ENCODE measurements at places on chromosomes 4 and X.

DNA sequence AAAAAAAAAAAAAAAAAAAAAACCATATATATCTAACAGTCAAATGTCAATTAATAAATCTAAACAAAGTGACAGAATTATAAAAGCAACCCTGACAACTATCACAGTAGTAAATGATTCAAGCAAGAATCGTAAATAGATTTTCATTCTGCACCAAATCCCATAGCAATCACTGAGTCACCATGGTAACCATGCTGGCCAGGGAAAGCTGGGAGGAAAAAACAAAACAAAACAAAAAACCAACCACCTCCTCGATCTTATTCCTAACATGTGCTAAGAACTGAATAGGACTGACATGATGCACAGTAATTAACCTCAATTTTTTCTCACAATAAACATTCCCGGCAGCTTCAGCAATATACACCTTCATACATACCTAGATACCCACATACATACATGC, 30.6 kb upstream of the RAB40A start:
- DNase-seq, result no peak

DNA sequence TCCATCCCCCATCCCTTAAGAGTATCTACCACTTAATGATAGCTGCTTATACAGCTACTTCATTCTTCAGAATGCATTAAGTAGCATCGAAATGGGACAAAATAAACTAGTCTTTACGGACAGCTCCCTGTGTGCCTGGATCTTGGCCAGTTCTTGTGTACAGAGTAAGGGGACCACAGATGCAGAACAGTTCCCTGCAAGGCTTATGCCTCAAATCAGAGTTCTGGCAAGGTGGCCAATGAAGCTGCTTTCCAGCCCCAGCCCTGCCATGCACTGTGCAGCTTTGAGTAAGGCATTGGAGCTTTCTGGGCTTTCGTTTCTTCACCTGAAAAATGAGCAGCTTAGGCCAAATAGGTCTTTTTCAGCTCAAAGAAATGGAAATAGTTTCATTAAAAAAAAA, 14.2 kb downstream of the CLNK start:
- no peak for DNase-seq

DNA sequence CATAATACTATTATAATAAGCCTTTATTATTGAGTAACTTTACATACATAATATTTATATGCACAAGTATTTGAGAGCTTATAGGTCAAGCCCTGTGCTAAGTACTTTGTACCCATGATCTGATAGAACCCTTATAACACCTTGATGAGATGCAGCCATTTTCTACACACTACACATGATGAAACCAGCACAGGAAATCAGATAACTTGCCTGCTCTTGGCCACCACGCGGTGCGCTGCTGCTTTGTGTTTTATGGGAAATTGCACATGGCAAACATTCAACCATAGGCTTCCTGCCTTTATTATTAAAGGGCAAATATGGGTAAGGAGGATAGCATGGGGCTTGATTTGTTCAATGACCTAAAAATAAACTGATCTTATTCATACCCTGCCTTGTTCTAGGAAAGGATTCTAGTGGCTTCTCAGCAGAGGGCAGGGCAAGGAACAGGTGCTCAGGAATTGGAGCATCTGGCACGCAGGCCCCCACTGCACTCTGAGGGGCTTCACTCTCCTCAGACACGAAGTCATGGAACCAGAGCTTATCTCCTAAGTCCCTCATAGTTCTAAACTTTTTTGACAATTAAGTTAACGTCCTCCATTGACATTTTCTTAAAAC, 31.6 kb upstream of the NAP1L5 start:
- DNase-seq, result no peak

GRCh38 chrX:11119313-11119943, 8.3 kb downstream of the HCCS start:
- no peak for DNase-seq

- DNase-seq, result no peak
These were observed 339.5 kb downstream of the DHX15 start for GRCh38 chr4:24244663-24245490.

DNA sequence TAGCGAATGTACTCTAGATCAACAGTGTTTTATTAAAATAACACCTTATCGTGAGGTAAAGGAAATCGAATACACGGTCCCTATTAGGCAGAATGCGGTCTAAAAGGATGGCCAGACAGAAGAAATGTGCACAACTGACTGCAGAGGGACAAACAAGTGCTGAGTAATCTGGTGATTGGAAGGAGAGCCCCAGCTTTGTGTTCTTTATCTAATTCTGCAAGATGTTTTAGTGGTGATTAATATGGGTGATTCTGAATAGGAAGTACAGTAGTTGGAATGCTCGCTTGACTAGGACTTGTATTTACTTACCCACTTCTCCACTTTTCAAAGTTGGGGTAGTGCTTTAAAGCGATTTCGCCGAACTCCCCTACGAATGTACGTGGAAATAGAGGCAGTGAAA, 1.2 kb downstream of the WDR44 start:
- DNase-seq, result peak; percentile 7

- DNase-seq, result no peak
These were observed 54.4 kb downstream of the CBR4 start for GRCh38 chr4:168955674-168956073.

Data from activated CD4-positive, alpha-beta T cell treated with anti-CD3 and anti-CD28 coated beads, Interleukin-2, amount 10 ng/mL, durations not matched to agents 7 days and 5 days (primary cell).